ENCODE measurements at places on chromosomes 5 and 9.
A peak's percentile ranks its signal among the peaks of the same experiment; 100 is the strongest.

DNA sequence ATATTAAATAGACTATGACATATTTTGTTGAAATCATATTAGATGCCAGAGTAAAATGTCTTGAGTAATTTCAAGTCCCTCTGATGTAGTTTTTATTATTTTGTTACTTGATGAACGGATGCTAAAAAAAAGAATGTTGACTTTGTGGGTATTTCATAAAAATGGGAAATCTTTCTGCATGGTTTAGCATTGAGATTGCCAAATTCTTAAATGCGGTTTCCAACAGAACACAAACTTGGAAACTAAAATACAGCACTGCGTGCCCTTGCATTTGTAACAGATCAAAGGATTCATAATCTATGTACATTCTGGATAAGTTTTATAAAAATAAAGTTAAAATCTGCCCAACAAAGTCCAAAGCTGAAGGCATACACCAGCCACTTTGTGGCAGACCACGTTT, 425.5 kb upstream of the DAB2 start:
- no peak for DNase-seq

DNA sequence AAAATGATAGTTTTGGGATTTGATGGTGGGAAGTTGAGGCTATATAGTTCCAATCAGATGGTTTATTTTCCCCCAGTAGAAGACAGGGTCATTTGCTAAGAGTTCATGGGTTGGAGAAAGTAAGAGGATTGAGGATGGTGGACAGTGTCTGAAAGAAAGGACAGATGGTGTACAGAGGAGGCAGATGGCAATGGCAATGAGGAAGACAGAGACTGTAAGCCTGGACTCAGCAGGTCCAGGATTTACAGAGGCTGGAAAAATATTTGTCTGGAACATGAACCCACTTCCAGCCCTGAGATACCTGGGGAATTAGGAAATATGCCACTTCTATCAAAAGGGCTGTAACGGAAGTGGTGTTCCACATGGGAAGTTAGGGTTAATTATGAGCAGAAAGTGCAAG, 84.5 kb downstream of the PCSK1 start:
- DNase-seq, result no peak

GRCh38 chr9:88817628-88818027, 173.6 kb upstream of the S1PR3 start:
- DNase-seq, result no peak

DNA sequence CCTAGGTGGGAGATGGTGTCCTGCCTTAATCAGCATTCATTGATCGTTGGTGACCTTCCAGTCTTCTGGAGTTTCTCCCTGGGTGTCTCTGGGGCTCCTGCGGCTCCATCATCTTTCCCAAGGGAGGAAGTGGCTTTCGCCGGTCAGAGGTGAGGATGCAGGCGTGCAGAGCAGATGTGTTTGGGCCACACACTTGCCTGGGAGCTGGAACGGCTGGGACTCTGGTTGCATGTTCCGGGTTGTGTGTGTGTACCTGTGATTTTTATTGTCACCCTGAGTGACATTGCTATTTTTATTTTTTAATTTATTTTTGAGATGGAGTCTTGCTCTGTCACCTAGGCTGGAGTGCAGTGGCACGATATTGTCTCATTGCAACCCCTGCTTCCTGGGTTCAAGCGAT, 9.6 kb downstream of the HMCN2 start:
- no peak for DNase-seq

DNA sequence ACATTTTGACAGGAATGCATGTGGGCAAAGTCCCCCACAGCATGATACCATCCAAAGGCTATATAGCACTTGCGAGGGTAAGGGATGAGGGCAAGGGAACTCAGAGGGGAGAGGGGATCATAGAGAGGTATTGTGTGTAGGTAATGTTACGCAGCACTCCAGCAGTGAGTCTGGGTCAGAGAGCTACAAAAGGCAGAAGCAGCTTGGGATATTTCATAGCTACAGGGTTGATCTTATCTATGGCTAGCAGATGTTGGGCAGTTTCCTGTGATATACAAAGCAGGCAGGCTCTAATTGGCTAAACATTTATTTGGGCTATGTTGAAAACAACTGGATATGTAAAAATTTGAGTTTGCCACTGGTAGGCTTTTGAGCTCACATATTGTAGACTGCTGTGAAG, 17.8 kb upstream of the SLCO4C1 start:
- no peak for DNase-seq

- no peak for DNase-seq
These were observed 101.9 kb downstream of the MTRR start for GRCh38 chr5:7970816-7971215.

GRCh38 chr5:15255576-15255975, 244.4 kb upstream of the FBXL7 start:
- no peak for DNase-seq

DNA sequence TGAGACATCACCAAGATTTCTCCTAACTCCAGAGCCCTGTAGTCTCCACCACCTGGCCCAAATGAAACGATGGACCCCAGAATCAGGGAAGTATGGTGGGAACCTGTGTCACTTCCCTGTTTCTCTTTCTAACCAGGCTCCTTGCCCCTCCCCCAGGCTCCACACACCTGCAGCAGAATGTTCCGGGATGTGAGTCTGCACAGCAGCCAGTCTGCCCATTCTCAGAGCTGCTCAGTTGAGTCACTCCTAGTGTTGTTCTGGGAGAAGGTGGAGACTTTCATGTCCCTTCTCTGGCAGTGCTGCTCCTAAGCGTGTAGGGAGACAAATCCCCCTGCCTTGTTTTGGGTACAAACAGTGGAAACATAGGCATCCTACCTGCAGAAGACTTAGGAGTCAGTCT, 76.0 kb upstream of the XPA start:
- DNase-seq, result peak; percentile 31

GRCh38 chr5:1662559-1663085, 137.0 kb downstream of the MRPL36 start:
- no peak for DNase-seq
